SHP77 (cell line): ENCODE measurements at places on chromosomes 6 and 20.

- DNase-seq = no peak
Observed at GRCh38 chr20:37395410-37395797, 49.5 kb downstream of the SRC start.

GRCh38 chr6:4125933-4126864 is 9.2 kb downstream of the ECI2 start:
- no peak for DNase-seq

- DNase-seq = peak; percentile 24
Observed at GRCh38 chr20:10225439-10226060, 6.9 kb downstream of the SNAP25 start.

DNA sequence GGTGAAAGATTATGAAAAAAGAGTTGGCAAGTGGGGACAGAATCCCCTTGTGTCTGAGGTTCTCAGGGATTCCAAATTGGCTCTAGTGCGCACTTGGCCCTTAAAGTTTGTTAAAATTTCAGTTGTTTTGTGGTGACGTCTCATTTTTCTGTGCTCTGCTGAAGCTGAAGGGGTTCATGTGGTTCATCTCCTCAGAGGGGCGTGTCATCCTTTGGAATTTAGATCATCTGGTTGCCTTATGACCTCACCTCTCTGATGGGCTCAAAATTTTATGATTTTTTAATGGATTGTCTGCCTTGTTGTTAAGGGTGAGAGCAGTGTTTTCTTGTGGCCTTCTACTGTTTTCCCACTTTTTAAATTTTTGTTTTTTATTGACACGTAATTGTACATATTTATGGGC is 20.3 kb downstream of the CYB5R4 start:
- no peak for DNase-seq
